ENCODE measurements at places on chromosomes 12 and 14.
A peak's percentile ranks its signal among the peaks of the same experiment; 100 is the strongest.

- DNase-seq = no peak
Measured at GRCh38 chr14:63045234-63045611, at the start of gene KCNH5. Gene KCNH5, minus strand, starts transcription at chr14:63045458. Its CDS starts 272 bp downstream, at chr14:63045186.

DNA sequence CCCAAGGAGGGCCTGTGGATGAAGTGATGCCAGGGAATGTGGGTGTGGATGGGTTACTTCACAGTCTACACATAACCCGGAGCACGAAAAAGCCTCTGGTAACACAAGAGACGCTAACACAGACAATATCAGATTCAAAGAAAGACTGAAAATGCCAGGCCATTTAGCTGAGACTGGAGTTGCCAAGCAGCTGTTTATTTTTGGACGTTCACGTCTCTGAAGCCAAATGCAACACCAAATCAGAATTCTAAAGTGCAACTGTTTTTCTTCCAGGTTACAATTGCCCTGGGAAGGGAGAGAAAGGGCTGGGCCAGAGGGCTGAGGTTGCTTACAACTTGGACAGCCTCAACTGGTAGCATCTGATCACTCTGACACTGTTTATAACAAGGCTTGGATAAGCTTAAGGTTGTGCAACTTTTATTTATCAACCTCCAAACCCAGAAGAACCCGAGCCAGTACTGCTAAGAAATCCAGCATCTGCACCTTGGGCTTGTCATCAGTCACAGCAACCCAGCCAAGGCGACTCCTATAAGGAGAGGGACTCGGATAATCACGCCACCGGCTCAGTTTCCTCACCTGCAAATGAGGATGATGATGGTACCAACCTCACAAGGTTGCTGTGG is 24.8 kb downstream of the NUAK1 start:
- DNase-seq = no peak

DNA sequence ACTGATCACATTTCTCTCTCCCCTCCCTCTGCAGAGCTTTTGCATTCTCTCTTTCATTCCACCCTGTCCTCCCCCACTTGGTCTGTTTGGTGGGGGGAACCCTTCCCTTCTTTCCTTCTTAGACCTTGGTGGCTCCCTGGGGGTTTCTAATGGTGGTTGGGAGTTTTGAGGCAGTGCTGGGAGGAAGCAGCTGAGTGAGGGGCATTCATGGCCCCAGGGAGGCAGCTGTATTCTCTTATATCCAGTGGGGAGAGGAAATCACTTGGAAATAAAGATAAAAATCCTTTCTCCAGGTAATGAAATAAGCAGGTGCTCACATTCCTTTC is 13.3 kb downstream of the NGDN start:
- no peak for DNase-seq

- peak; percentile 81 for DNase-seq
Measured at GRCh38 chr14:102096569-102097188, 9.8 kb upstream of the HSP90AA1 start.

- no peak for DNase-seq
Measured at GRCh38 chr14:88468406-88468805, 82.9 kb downstream of the SPATA7 start.

DNA sequence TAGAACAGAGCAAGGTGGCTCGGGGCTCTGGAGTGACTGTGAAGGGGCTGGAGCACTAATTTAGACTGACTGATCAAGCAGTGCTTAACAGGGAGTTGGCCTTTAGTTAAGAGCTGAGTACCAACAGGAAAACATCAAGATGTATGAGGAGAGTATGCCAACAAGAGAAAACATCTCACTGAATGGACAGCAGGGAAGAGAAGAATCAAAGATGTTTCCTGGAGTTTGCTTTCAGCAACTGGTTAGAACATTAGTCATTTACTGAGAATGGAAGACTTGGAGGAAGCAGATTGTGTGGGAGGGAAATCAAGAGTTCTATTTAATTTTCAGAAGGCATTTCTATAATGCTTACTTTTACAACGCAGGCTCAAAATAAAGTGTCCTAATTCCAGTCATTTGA is 259.3 kb downstream of the ADAMTS20 start:
- no peak for DNase-seq

GRCh38 chr12:69884386-69884785 is 59.4 kb downstream of the MYRFL start:
- DNase-seq = no peak

GRCh38 chr14:74980731-74981461 is 21.8 kb upstream of the EIF2B2 start:
- DNase-seq = no peak
